ENCODE measurements at places on chromosomes 5 and 9.
A peak's percentile ranks its signal among the peaks of the same experiment; 100 is the strongest.

DNA sequence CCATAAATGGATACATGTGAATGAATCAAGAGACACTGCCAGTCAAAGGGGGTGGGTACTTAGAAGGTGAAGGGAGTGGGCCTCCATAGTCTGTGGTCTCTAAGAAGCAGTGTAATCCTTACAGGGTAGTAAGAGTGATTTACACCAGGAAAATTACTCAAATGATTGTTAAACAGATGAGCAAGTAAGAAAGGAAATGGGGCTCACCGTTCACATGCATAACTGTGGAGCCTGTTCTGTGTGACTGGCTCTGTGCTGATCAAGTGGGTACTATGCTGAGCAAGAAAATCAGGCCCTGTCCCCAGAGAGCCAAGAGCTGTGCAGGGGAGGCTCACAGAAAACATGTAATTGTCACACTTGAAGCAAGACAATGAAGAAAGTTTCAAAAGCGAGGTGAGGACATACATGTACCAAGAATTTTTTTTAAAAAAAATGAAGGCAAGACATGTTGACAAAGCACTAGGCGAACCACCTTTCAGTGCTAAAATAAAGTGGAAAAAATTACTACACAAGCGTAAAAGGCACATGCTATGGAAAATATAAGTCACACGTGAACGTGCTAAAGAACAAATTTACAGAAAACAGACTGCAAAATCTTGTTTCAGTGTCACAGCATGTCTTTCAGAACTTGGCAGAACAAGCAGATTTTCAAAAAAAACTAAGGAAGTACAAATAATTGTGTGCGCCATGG, 2.5 kb downstream of the BTNL8 start:
- DNase-seq, result no peak

- DNase-seq, result no peak
Observed at GRCh38 chr9:63859475-63860215, 1425.4 kb downstream of the FOXD4L5 start.

DNA sequence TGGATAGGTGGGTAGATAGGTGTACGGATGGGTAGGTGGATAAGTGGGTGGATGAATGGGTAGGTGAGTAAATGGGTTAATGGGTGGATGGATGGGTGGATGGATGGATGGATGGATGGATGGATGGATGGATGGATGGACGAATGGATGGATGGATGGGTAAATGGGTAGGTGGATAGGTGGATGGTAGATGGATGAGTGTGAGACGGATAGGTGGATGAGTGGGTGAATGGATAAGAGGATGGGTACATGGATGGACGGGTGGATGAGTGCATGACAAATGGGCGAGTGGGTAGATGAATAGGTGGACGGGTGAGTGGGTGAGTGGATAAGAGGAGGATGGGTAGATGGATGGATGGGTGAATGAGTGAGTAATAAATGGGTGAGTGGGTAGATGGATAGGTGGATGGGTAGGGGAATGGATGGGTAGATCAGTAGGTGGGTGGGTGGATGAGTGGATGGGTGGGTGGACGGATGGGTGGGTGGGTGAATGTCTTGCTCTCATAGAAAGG, 179.2 kb downstream of the FGF18 start:
- no peak for DNase-seq

DNA sequence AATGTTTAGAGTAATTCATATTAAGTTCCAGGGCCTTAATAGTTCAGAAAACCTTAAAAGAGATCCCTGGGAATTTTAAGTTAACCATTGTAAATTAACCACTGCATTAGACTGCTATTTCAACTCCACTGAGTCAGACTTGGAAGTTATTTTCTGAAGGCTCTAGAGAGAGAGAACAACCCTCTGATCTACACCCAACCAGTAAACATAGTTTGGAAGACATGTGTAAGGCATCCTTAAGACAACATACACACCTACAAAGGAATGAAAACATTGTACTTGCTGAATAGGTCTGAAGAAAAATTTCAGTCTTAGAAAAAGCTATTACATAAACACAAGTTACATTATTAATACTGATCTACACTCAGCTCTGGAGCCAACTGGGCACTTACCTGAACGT, 158.2 kb upstream of the FST start:
- DNase-seq, result no peak

GRCh38 chr9:75471549-75472114, 383.3 kb downstream of the OSTF1 start:
- no peak for DNase-seq

DNA sequence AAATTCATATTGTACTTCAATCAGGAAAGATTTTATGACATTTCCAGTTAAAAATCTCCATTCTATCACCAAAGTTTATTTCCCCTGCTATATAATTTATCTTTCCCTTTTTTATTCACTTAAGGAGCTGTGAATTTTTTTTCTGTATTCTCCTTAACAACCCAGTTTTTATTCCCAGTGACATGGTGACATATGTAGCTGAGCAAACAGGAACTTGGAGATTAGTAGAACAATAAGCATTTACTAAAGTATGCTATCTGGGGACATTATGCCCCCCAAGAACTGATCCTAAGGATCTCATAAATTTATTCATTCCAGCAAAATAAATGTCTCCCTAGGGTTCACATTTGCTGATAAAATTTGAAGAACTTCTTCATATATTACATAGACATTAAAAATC, 1044.0 kb upstream of the CDH6 start:
- no peak for DNase-seq

DNA sequence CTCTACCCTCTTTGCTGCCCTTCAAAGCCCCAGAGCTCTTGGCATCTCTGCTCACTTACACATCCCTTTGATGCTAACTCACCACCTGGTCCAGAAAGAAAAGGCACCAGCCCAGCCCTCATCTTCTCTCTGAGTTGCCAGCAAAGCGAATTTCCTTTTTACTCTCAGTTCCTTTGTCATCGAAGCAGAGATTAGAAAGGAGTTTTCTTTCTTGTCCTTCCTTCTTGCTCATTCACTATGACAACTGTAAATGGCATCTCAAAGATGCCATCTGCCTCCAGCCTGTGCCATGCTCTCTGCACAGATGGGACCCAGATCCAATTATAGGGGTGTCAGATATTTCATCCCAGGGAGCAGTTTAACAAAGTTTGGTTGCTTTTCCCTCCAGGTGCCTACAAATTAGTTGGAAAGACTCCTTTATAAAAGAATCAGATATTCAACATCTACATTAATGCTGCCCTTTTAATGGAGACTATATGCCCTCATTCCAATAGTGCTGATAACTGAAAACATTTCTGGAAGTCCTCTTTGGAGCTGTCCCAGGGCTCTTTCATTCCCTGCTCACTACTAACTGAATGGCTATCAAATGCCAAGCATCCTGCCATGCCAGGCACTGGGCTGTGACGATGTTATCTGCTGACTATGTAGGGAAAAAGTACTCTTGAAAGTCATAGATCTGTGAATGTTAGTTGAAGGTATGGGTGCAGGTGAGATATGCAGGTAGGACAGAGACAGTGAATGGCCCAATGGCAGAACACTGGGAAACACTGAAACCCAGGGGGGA, 58.9 kb downstream of the SUSD1 start:
- no peak for DNase-seq

- DNase-seq, result no peak
Observed at GRCh38 chr5:140988100-140988499, 21.8 kb downstream of the PCDHAC2 start.

GRCh38 chr5:139738193-139739149, 57.1 kb upstream of the PSD2 start:
- no peak for DNase-seq

- no peak for DNase-seq
Observed at GRCh38 chr5:131258733-131259132, 5.1 kb upstream of the CDC42SE2 start.

DNA sequence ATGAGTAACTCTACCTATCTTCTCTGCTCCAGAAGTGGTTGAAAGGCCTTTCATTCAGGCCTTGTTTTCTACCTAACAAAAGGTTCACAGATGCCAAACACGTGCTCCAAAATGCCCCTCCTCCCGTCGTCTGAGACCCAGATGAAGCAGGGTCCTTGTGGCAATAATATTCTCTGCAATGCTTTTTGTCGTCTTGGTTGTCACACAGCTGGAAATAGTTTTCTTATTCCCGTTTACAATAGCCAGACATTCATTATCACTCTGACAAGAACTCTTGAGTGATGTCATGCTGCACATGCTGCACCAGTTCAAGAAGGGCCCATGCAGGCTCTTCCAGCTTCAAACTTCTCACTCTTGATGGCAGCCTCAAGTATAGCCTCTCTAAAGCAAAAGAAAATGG, 7.8 kb downstream of the LPAR1 start:
- DNase-seq, result no peak

DNA sequence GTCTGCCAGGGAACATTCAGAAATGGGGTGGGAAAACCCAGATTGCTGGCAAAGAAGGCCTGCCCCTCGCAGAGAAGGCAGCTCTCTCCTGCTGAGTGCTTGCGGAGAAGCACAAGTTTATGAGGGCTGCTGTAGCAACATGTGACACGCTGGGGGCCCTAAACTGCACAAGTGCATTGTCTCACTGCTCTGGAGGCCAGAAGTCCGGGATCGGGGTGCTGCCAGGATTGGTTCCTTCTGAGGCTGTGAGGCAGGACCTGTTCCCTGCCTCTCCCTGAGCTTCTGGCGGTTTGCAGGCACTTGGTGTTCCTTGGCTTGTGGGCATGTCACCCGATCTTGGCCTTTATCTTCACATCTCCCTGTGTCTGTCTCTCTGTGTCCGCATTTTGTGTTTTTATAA, 75.6 kb upstream of the NEURL1B start:
- no peak for DNase-seq

GRCh38 chr5:96300976-96301375, 132.1 kb downstream of the PCSK1 start:
- no peak for DNase-seq

GRCh38 chr9:131715906-131716305, 24.0 kb downstream of the RAPGEF1 start:
- DNase-seq, result no peak

DNA sequence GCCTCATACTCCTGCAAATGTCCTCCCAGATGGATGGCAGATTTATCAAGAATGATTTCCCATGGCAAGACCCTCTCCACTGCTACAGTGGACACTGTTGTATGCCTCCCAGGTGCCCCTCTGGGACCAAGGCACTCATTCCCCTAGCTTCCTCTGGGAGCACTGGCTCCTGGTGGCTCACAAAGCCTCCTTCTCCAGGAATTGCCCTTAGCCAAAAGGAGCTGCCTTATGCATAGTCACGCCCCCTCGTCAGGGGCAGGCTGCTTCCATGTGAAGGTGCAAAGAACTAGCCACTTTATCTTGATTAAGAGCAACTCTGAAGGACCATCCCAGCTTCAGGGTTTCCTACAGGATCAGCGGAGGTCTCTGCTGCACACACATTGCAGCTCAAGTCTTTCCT, 358.1 kb downstream of the CDK5RAP2 start:
- DNase-seq, result no peak

- DNase-seq, result no peak
Observed at GRCh38 chr5:140355546-140355945, 4.4 kb upstream of the SLC4A9 start.

- DNase-seq, result no peak
Observed at GRCh38 chr5:31064215-31064614, 129.3 kb upstream of the CDH6 start.

GRCh38 chr5:17860660-17861315, 226.5 kb downstream of the TAF11L14 start:
- no peak for DNase-seq

GRCh38 chr5:55868846-55869245, 17.7 kb downstream of the IL31RA start:
- DNase-seq, result no peak

GRCh38 chr5:15904899-15905830, 274.4 kb downstream of the MARCHF11 start:
- no peak for DNase-seq

DNA sequence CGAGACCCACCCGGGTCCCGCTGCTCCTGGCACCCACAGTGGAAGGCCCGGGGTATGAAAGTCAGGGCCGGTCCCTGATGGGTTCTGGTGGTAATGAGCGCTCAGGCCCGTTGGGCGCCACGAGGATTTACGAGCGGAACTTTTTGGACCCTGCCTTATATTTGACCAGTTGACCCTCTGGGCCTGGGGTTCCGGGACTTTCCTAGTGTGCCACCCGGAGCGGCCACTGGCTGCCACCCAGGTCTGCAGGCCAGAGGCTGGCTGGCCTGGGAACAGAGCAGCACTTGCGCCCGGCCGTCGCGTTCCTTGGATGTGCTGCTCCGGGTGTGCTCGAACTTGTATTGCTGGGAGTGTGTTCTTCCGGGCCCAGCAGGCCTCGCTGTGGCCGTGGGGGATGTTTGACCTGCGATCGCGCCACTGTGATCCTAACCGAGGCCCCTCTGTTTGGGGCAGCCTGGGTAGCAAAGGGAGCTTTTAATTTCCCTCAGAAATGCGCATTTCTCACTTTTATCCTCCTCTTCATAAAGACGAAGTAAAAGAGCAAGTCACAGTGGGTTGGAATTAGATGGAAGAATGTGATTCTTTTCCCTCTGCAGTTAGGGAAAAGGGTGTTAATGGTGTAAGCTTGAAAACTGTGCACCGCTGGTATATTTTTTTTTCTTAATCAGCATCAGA, 1.2 kb downstream of the F2RL1 start:
- DNase-seq, result no peak

DNA sequence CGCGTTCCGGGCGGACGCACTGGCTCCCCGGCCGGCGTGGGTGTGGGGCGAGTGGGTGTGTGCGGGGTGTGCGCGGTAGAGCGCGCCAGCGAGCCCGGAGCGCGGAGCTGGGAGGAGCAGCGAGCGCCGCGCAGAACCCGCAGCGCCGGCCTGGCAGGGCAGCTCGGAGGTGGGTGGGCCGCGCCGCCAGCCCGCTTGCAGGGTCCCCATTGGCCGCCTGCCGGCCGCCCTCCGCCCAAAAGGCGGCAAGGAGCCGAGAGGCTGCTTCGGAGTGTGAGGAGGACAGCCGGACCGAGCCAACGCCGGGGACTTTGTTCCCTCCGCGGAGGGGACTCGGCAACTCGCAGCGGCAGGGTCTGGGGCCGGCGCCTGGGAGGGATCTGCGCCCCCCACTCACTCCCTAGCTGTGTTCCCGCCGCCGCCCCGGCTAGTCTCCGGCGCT, at the start of gene DAPK1:
TSS of gene DAPK1 (plus strand) at position 264 of the 442 bp plus-strand sequence. CDS start 1,211 bp downstream, outside the sequence.
- DNase-seq, result peak; percentile 0

DNA sequence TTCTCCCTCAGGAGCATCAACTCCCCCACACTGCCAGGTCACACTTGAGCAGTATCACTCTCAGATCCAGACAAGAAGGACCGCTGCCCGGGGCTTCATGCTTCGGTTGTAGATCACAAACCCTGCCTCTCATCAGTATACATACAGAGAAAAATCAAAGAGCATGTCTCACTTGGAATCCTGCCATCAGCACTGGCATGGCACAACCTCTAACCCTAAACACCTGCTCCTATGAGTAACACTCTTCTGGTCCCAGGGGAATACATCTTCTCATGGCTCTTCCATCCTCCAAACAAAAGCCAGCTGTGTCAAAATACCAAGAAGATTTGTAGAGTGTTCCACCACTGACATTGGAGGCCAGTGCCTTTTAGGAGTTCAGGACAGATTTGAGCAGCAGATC, 84.8 kb upstream of the MIER3 start:
- DNase-seq, result no peak

- DNase-seq, result no peak
Observed at GRCh38 chr5:143966280-143966679, 154.3 kb downstream of the HMHB1 start.

- no peak for DNase-seq
Observed at GRCh38 chr9:27212191-27212590, 84.8 kb downstream of the EQTN start.
